ENCODE measurements at places on chromosomes 6 and 20.
A peak's percentile ranks its signal among the peaks of the same experiment; 100 is the strongest.

DNA sequence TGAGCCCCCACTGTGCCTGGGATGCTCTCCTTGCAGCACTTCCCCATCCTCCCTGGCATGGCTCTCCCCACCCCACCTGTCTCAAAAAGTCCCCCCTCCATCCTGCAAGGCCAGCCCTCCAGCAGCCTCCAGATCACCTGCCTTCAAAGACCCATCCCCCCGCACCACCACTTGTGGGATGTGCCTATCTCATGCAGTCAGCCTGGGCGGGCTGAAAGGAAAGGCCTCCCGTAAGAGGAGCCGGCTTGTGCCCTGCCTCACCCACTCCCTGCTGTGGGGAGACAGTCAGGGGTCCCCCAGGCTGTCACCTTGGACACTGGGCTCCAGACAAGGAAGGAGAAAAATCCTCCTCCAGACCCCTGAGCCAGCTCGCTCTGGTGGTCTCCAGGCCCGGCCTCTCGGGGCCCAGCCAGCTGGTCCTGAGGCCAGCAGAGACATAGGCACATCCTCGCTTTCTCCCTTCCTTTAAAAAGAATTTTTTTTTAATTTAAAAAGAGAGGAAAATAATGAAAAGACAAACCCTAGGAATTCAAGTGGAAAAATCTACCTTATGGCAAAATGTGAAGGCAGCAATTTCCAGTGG is 77.3 kb downstream of the GRM4 start:
- DNase-seq = no peak

DNA sequence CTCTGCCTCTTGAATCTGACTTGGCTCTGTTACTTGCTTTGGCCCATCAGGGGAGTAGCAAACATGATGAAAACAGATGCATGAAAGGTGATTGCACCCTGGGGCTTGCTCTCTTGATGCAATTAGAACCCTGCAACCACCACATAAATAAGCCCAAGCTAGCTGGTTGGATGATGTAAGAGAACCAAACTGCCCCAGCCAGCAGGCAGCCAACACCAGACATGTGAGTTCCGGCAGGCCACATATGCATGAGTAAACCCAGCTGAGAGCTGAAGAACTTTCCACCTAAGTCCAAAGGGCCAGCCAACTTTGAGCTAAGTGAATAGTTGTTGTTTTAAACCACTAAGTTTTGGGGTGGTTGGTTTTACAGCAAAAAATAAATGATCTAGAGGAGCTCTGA is 268.4 kb downstream of the FARS2 start:
- peak; percentile 34 for DNase-seq

DNA sequence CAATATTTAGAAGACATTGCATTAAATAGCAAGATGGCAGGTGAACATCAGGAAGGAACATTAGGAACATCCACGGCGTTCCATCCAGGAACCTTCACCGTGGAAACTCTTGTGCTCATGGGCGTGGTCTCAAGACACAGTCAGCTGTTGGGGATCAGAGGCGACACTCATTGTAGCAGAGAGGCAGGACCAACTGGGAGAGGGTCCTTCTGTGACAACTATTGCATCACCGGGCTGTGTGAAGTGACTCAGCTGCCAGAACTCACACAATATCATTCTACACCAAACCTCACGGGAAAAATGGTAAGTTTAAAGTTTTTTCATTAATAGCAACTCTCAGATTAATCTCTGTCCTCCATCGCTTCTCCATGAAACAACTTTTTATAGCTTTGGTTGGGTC is 334.8 kb upstream of the SULF2 start:
- DNase-seq = peak; percentile 31

DNA sequence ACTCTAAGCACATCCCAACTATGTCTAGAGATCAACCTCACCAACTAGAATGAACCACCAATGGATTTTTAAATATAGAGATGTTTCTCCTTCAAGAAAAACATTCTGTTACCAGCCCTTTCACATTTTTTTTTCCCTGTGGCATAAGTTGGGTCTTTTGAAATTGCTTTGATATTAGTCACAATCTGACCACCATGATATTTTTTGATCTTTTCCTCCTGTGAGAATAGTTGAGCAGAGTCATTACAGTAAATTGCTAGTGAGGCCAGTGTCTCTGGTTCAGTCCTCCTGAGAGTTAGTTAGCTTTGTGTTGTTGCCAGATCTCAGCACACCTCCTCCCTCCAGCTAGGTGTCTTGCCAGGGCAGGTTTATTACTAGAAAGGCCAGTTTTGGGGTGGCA is 79.7 kb upstream of the MYLIP start:
- DNase-seq = peak; percentile 72

DNA sequence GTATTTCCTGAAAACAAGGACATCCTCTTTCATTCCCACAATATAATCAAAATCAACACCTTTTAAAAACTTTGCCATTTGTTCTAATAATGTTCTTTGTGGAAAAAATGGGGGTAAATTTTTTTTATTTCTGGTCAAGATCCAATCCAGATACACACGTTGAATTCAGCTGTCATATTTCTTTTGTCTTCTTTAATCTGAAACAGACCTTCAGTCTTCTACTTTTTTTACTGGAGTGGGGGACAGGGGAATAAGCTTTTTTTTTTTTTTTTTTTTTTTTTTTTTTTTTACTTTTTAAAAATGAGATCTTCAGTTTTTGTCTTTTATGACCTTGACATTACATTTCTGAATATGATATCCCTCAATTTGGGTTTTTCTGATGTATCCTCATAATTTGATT is 69.1 kb downstream of the SCAND1 start:
- DNase-seq = no peak

GRCh38 chr6:143264379-143264778 is 186.1 kb downstream of the ADAT2 start:
- DNase-seq = no peak

DNA sequence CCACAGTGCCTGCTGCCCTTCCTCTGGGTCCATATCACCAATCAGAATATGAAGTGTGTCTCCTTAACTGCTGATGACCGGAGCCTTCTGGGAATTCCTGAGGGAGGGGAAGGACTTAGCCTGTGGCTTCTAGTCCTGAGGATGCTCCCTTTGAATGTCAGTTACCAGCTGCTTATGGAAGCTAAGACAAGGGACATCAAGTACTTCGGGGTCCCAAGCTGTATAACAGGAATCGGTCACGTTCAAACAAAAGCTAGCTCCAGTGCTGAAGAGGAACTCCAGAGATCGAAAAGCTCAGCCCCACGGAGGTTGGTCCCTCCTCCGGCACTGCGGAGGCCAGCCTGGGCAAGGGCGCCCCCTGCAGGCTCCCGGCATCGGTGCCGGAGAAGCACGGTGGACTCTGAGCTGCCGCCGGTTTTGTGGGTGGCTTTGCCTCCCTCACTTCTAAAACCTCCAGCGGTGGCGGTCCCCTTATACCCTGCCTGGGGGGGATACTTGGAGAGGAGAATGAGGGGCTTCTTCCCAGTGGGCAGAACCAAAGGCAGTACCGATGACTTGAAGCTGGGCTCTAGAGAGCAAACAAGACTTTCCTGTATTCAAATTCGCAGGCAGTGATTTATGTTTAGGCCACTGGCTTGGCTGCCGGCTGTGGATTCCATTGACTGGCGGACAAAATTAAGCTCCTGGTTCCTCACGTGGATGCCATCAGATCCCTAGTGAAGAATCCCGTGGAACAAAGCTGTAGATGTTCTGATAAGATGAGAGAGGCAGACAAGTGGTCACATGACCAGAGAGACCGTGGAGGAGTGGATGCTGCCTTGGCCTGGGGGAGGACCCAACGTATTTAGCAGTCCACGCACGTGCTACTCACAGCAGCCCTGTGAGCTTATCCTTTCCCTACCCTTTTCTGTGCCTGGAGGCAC is 16.2 kb upstream of the UBR2 start:
- peak; percentile 72 for DNase-seq

DNA sequence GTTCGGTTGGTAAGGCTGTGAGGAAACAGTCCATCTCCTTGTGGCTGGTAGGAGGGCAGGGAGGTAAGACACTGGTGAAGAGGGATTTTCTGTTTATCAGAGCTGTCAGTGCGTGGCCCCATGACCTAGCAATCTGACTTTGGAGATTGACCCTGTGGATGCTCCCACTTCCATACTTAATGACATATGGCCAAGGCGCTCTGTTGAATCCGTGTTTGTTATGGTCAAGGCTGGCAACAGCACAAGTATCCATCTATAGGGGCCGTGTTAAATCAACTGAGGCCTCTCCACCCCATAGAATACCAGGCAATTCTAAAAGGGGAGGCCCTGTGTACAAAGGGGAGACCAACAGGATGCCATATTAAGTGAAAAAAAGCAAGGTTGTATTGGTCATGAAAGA is 25.6 kb upstream of the FOXC1 start:
- no peak for DNase-seq

DNA sequence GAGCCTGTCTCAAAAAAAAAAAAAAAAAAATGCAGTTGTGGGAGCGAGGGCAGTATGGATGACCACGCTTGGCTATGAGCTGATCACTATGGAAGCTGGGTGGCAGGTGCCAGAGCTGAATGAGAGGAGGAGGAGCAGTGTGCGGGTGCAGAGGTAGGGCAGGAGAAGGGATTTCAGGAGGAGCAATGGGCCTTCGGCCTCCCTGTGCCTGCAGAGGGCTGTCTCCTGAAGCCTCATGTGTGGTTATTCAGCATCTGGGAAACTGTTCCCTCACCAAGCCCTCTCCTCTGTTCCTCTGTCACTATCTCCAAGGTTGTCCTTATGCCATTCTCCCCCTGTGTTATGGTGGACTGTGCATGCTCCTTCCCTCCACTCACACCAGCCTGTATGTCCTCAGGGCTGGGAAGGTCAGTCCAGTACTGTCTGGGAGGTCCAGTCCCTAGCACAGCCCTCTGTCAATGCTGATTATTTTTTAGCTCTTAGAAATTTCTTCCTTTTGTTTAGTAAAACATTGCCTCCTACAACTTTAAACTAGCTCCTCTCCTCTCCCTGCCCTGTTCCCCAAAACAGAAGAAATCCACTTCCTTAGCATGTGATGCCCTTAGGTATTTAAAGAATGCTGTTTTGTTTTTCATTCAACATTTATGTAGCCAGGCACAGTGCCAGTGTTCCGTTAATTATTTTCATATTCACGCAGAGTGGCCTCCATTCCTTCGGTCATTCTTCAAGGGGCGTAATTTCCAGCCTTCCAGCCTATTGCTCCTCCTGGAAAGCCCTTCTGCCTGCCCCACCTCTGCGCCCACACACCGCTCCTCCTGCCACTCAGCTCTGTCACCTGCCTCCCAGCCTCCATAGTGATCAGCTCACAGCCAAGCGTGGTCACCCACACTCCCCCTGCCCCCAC is 48.9 kb downstream of the CNBD2 start:
- peak; percentile 87 for DNase-seq

DNA sequence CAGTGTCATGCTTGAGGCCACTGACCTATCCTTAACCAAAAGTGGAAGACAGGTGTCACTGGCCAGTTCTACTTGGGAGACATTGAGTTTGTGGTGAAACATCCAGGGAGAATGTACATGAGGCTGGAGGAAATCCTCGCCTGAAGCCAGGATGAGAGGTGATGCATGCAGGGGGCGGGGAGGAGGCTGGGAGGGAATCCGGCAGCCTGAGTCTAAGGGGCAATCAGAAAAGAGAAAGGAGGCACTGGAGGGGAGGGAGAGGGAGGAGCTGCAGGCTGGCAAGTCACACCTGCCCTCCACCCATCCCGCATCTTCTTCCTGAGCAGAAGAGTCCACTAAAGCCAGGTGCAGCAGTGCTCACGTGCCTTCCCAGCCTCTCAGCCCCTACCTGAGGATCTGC is 14.9 kb upstream of the DDO start:
- DNase-seq = no peak

GRCh38 chr6:16545382-16545781 is 215.9 kb downstream of the ATXN1 start:
- DNase-seq = no peak

- DNase-seq = no peak
These were observed 550.0 kb downstream of the PHF3 start for GRCh38 chr6:64185621-64186020.

GRCh38 chr20:53981752-53982437 is 88.5 kb downstream of the BCAS1 start:
- no peak for DNase-seq

- no peak for DNase-seq
These were observed 77.0 kb upstream of the NHSL1 start for GRCh38 chr6:138576313-138576712.

DNA sequence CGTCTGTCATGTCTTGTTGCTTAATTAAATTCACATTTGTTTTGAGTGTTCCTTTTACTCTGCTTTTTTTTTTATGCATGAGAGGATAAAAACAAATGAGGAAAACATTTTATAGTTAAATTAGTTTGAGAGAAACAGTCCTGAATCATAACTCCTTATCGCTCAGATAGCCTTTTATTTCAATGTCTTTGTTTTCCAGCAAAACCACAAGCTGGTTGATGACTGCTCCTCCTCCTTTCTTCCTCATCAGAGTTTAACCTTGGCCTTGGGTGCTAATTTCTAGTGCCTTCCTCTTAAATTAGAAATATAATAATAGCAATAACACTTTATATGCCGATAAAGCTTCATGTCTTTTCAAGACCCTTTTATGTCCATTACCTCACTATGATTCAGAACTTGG is 3.1 kb downstream of the NOX3 start:
- DNase-seq = no peak

GRCh38 chr20:14498772-14499171 is 161.4 kb upstream of the FLRT3 start:
- DNase-seq = peak; percentile 48

- DNase-seq = no peak
These were observed 18.5 kb upstream of the SLC22A2 start for GRCh38 chr6:160277144-160277543.

DNA sequence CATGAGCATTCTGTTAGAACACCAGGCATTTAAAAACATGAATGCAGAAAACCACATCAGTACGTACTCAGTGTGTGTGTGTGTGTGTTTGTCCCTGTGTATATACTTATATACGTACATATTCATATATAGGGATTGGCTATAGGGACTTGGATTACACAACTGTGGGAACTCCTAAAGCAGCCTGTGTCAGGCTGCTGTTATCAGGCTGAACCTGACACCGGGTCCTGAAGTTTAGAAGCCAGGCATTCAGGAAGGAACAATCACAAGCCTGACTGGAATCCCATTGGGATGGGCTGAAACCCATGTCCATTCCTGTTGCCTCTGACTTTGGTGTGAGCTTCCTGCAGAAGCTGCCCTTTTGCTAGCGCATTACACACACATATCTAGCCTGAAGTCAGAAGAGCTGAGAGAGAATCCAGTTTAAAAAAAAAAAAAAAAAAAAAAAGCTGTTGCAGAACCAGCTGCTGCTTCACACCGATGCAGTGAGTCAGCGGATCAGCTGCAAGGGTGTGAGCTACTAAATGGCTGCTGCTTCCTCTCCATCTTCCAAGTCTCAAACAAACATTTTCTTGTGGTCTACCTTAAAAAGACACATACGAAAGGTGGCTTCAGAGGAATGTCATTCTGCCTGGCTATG is 348.1 kb downstream of the THBS2 start:
- no peak for DNase-seq

Measured in fibroblast of upper back skin (primary cell).